ENCODE measurements at places on chromosomes 5 and 9.

- no peak for DNase-seq
These were observed 112.7 kb downstream of the NTRK2 start for GRCh38 chr9:84781931-84782866.

DNA sequence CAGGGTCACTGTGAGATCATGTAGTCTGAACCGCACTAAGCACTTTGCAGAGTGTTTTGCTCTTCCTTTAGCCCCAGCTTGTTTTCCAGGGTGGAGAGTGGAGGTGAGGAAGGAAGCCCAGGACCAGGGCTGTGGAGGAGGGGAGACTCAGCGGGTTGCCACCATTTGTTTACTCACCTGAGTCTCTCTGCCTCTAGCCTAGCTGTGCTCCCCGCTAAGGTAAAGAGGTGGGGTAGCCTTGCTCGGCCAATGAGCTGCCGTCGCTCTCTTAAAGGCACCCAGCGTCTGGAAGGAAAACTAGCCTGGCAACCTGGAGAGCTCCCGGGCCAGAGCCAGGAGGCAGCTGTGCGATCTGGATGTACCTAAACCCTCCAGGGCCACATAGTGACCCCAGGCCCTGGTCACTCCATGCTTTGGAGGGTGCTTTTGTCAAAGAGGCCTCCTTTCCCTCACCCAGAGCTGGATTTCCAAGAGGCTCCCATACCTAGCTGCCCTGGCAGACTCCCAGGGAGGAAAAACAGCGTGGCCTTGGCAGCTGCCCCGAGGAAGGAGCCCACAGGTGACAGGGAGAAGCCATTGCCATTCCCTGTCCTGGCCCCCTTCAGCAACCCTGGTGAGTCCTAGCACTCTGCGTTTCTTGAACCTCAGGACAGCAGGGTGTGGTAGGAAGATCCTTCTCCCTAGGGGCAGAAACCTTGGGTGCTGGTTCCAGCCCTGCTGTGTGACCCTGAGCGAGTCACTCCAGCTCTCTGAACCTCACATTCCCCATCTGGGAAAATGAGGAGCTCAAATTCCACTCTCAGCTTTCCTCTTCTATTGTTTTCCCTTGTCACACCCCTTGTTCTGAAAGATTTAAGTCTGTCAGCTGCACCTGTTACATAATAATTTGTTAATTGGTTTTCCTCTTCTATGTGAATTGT, 42.4 kb upstream of the LARP1 start:
- DNase-seq, result no peak

GRCh38 chr5:74164725-74165235, 475.7 kb downstream of the ENC1 start:
- DNase-seq, result no peak

DNA sequence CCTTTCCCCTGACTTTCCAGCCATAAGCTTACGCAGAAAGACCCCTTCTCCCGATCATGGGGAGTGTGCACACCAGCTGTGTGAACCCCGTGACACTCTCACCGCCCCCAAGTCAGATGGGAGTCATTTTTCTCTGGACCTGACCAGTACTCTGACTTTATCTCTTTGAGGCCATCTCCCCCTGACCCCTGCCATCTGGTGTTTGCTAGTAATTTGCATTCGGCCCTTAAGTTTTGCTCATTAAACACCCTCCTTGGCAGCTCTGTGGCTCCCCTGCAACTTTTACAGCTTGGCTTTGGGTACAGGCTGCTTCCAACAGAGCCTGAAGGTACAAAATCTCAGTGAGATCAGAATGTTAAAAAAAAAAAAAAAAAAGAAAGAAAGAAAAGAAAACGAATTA, 43.9 kb downstream of the PDZD2 start:
- DNase-seq, result no peak

DNA sequence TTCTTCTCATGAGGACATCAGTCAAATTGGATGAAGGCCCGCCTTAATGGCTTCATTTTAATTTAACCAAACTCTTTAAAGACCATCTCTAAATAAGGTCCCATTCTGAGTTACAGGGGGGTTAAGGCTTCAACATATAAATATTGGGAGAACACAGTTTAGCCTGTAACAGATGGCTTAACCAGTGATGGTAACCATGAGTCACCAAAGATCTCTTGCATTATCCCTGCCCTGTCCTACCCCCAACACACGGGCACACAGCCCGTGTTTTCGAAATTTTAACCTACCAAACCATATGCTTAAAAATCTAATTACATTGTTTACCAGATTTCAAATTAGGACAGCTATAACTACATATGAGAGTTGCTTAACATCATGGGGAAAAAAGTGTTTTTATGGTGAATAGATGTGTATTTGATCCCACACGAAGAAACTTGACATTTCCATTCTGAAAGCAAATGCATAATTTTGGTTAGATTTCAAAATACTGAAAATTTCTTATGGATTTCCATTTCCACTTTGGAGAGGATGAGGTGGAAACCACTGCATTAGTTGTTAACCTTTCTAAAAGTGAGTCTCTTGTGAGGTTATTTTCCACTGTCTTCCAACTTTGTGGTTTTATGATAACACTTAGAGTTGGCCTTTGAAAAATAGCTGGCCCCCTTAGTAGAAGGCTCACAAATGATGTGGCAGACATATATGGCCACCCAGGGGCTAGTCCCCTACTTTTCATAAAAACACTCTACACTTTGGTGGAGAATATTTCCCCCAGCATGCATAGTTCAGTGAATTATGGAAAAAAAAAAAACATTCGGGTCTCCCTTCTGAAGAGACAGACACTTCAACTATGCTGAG, 849.3 kb downstream of the TLE1 start:
- DNase-seq, result no peak

- DNase-seq, result no peak
These were observed 300.8 kb upstream of the MSX2 start for GRCh38 chr5:174423558-174423957.

- peak; percentile 45 for DNase-seq
These were observed 173.4 kb downstream of the NR3C1 start for GRCh38 chr5:143229896-143230675.

GRCh38 chr5:1751026-1751863, 48.4 kb downstream of the MRPL36 start:
- no peak for DNase-seq

DNA sequence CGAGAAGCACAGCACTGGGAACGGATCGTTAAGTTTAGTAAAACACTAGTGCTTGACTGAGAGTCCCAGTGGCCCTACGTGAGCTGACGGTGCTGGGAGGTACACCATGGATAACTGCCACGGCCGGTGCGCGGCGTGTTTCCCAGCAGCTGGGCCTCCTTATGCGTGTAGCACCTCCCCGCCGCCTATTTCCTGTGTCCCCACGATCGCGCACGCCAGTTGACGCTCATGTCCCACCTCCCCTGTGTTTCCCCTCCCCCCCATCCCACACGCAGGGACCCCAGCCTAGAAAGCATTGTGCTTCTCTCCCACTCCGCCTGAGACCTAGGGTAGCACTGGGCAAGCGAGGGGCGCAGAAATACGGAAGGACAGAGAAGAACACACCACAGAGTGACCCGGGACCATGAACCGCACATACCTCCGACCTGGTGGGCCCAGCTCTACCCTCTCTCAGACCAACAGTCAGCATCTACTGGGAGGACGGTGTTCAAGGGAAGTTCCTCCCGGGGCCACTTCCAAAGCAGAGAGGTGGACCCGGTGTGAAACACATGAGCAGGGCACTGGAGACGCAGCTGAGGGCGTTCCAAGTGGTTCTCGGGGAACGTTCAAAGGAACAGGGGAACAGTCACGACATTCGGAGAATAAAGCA, 45.6 kb downstream of the DBH start:
- no peak for DNase-seq

- DNase-seq, result no peak
These were observed 635.8 kb downstream of the PDE4D start for GRCh38 chr5:59257488-59258400.

- no peak for DNase-seq
These were observed 32.0 kb downstream of the NKD2 start for GRCh38 chr5:1040571-1040970.

- DNase-seq, result no peak
These were observed 132.7 kb upstream of the MAP1B start for GRCh38 chr5:71974622-71975021.

DNA sequence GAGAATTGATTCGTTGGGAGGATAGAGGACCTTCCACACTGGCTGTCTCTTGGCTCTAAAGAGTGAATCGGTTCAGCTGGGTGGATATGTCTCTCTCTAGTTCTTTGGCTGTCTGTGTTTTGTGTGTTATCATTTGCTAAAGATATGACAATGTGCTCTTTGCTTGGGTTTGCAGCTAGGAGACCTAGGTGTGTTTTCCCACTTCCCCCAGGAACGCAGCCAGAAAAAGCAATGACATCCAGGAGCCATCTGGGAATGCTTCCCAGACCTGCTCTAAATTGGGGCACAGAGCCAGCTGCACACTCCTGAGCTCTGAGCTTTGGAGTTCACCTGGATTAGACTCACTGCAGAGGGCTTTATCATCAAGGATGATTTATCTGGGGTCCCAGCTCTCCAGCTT, 12.8 kb upstream of the PDZD2 start:
- DNase-seq, result no peak

DNA sequence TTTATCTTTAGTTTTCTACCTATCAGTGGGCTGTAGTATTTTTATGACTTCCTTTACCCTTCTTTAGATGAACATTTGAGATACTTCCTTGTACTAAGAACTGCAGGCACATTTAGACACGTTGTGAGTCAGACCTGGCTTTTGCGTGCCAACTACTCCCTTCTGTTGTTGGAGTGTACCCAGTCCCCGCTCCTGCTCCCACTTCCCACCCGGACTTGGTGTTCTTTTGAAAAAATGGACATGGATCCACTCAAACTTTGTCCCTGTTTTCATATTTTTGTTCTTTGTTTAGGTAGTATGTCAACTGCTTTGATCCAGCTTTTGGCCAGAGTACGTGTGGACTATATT, 60.7 kb downstream of the PARP8 start:
- peak; percentile 19 for DNase-seq

DNA sequence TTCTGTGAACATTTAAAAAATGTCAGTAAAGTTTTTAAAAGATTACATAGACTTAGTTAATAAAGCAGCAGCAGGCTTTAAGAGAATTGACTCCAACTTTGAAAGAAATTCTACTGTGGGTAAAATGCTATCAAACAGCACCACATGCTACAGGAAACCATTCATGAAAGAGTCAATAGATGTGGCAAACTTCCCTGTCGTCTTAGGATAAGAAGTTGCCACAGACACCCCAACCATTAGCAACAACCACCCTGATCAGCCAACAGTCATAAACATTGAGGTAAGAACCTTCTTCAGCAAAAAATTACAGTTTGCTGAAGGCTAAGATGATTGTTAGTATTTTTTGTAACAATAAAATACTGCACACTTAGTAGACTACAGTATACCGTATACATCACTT, 278.2 kb downstream of the CSNK1G3 start:
- DNase-seq, result no peak

DNA sequence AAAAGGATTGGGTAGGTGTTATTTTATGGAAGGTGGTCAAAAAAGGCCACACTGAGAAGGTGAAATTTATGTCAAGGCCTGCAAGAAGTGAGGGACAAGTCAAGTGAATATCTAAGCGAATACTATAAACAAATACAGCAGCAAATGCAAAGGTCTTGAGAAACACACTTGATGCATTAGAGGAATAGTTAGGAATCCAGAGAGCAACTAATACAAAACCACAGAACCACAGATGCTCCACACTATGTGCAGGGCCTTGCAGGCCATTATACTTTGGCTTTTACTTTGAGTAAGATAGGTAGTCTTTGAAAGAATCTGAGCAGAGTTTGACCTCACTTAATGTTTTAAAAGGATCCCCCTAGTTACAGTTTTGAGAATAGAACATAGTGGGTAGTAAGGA, 4.6 kb downstream of the ZNF622 start:
- no peak for DNase-seq

All from AG08395 (cell line).